ENCODE measurements at places on chromosomes 6 and 20.
A peak's percentile ranks its signal among the peaks of the same experiment; 100 is the strongest.

DNA sequence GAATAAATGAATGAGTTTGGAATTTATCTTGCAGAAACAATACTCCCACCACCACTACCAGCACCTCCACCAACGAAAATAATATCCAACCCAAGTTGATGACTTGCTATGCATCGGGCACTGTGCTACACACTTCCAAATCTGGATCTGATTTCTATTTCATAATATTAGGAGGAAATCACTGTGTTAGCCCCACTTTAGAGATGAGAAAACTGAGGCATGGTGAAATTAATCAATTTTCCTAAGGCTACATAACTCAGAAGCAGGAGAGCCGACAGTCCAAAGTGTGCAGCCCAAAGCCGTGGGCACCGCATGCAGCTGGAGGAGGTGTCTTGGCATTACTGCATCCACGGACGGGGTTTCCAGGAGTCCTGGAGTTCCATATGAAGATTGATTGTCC is 17.6 kb downstream of the TCF15 start:
- DNase-seq = no peak

- no peak for DNase-seq
Measured at GRCh38 chr20:10250902-10251301, 32.3 kb downstream of the SNAP25 start.

GRCh38 chr6:113779656-113780055 is 77.5 kb upstream of the MARCKS start:
- DNase-seq = no peak

GRCh38 chr6:22642254-22642653 is 72.9 kb downstream of the HDGFL1 start:
- DNase-seq = no peak

GRCh38 chr6:134343066-134343465 is 25.2 kb upstream of the SGK1 start:
- no peak for DNase-seq

GRCh38 chr20:4234128-4234527 is 218.8 kb upstream of the RNF24 start:
- no peak for DNase-seq

GRCh38 chr20:45813006-45813340 is 529 bp downstream of the UBE2C start:
- no peak for DNase-seq

- DNase-seq = no peak
Measured at GRCh38 chr6:135962731-135963130, 111.2 kb downstream of the PDE7B start.

GRCh38 chr6:46983007-46983411 is 59.1 kb downstream of the ADGRF1 start:
- no peak for DNase-seq

- no peak for DNase-seq
Measured at GRCh38 chr6:163545370-163545769, 130.9 kb downstream of the QKI start.

DNA sequence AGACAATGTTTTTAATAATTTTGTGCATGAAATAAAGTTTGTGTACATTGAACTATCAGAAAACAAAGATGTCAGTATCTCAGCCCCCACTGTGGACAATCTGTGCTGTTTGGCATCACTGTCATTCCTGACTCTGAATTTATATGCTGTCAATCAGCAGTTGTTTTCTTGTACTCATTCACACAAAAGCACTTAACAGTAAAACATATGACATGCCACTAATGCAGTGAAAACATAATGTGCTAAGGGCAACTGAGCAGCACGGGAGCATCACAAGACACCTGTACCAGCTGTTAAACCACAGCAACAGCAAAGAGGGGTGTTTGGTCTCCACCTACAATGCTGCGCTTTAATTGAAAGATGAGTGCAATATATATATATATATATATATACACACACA is 647.8 kb upstream of the SLC35B3 start:
- DNase-seq = no peak

DNA sequence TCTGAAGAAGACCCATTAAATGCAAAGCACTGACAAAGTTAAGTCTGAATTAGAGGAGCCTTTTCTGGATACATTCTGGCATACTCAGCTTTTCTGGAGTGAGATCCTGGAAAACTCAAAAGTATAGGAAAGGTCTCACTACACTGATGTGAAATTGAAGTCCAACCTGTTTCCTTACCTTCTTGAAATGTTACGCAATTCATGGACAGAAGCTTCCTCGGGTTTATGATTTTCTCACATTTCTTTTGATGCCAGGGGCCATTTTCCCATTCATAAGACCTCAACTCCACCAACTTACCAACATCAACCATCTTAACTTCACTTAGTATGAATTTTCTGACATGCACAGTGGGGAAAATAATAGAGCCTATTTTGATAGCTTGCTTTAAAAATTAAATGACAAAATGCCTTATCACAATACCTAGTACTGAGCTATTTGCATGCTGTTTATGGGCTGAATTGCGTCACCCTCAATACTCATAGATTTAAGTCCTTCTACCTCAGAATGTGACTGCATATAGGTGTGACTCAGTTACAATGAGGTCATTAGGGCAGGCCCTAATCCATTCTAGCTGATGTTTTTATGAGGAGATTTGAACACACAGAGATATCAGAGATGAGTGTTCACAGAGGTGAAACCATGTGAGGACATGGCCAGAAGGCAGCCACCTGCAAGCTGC is 73.4 kb upstream of the RAB32 start:
- no peak for DNase-seq

- no peak for DNase-seq
Measured at GRCh38 chr20:32885185-32885584, 26.5 kb downstream of the EFCAB8 start.

DNA sequence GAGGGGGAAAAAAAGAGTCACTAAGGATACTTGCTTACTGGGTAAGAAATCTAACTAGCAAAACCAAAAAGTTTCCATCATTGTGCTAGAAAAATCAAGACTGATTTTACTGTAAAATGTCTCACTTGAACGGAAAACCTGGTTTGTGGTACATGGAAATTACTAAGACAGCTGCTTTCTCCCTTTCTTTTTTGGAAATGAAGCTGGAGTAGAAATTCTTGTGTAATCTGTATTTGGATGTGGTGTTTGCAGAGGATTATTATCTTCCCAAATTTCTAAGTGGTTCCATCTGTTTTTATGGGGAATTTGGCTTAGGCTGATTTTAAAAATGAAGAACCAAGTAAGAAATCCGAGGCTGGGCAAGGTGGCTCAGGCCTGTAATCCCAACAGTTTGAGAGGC is 20.4 kb downstream of the EPB41L2 start:
- no peak for DNase-seq

DNA sequence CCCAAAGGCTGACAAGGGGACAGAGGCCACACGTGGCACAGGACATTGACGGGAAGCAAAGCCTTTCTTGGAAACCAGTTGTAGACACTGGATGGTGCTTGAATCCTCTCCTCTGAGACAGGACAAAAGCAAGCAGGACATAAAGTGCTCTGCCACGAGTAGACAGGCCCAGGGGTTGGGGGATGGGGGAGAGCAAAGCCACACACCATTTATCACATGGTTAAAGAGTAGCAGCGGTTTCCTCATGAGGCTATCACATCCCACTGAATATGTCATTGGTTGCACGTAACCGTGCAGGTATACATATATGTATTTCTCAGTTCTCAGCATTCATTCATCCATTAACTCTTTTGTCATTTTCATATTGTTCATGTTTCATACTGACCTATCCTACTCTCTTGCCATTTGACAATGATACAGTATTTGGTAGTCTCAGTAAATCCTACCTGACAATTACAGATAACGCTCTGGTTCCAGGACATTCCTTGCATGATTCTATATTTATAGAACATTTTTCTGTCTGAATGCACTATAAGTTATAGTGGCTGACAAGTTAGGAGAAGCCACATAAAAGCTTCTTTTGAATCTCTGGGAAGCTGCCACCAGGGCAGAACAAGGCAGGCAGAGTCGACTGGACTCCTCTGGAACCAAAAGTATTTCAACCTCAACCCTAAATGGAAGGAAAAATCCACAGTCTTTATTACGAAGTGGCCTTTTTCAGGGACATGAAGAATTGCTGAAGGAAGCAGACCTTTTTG is 23.5 kb downstream of the METTL24 start:
- no peak for DNase-seq

DNA sequence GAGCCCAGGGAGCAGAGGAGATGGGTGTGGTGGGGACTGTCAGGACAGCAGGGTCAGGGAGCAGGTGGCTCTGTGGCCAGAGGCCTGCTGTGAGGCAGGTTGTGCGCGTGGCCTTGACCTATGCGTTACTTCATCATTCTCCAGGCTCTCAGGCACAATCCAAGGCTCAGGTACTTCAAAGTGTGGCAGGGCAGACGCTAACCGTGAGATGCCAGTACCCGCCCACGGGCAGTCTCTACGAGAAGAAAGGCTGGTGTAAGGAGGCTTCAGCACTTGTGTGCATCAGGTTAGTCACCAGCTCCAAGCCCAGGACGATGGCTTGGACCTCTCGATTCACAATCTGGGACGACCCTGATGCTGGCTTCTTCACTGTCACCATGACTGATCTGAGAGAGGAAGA is 535 bp downstream of the NCR2 start:
- no peak for DNase-seq

- no peak for DNase-seq
Measured at GRCh38 chr6:43107344-43108062, 31.4 kb downstream of the PTK7 start.

GRCh38 chr20:2387180-2387577 is 6.5 kb downstream of the TGM6 start:
- peak; percentile 40 for DNase-seq

DNA sequence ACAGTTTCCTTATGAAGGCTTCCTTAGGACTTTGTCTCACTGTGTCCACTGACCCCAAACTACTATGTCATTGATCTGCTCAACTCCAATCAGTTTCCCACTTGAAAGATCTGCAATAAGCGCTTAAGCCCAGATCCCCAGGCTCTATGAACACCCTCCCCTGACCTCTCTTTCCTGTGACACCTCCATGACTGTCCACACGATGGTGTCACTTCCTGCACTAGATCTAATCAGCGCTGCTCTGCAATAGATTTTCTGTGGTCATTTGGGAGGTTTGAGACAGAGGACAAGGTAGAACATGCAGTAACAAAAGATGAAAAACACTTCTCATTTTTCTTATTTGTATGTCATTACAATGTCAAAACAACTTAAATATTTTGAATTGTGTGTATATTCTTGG is 304.6 kb upstream of the AGPAT4 start:
- no peak for DNase-seq

GRCh38 chr6:32882879-32883250 is 28.9 kb downstream of the PSMB9 start:
- DNase-seq = no peak

- DNase-seq = no peak
Measured at GRCh38 chr6:112639391-112639831, 292.3 kb downstream of the RFPL4B start.

DNA sequence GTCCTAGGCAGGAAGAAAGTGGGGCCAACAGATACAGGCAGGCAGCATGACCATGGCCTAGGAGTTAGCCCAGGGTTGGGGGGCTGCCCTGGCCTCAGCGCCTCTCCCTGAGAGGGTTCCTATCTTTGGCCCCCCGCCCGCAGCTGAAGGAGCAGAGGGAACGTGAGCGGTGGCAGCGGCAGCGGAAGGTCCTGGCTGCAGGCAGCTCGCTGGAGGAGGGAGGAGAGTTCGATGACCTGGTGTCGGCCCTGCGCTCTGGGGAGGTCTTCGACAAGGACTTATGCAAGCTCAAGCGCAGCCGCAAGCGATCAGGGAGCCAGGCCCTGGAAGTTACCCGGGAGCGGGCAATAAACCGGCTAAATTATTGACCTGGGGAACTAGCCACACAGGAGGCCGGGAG is 32.6 kb downstream of the MOCS1 start:
- no peak for DNase-seq

GRCh38 chr6:90217506-90218127 is 79.0 kb downstream of the BACH2 start:
- no peak for DNase-seq

DNA sequence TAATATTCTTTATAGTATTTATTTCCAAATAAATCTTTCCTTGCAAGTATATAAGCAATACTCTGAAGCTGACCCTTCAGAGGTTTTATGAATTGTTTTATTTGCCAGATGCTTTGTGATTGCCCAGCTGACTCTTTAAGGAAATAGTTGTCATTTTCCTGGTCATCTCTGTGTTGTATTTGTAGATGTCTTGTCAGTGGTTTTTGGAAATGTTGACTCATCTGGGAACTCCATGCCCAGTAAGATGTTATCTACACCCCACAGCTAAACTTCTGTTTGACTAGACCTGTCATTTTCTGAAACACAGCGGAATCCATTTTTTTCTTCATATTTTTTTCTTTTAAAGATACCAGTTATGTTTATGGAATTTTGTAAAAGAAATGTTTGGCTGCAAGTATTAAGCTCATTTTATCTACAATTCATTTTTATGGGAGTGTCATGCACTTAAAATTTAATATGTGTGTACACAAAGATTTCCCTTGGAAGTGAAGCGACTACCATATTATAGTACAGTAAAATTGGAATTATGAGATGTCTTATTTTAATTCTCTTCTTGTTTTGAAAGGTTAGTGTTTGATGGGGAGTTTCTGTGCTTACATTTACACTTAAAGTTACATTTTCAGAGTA is 491.0 kb downstream of the NKAIN2 start:
- DNase-seq = no peak

GRCh38 chr6:139650941-139651340 is 276.5 kb upstream of the CITED2 start:
- no peak for DNase-seq

GRCh38 chr6:16902502-16902901 is 141.2 kb upstream of the ATXN1 start:
- no peak for DNase-seq

DNA sequence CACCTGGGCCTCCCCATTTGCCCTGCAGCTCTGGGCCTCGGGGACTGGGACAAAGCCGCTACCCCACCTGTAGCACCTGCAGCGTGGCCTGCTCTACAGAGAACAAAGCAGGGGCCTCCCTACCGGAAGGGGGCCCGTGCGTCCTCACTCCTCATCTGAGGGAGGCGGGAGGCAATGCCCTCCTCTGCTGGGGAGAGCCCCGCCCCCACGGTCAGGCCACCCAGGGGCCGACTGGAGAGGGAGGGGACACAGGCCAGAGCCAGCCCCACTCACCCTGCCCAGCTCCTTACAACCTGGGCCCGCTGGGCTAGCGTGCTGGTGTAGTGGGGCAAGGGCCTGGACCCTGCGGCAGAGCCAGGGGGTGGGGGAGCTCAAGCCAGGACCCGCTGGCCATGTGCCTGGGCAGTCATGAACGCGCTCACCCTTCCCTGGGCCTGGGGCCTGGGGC is 8.0 kb downstream of the LAMA5 start:
- no peak for DNase-seq

DNA sequence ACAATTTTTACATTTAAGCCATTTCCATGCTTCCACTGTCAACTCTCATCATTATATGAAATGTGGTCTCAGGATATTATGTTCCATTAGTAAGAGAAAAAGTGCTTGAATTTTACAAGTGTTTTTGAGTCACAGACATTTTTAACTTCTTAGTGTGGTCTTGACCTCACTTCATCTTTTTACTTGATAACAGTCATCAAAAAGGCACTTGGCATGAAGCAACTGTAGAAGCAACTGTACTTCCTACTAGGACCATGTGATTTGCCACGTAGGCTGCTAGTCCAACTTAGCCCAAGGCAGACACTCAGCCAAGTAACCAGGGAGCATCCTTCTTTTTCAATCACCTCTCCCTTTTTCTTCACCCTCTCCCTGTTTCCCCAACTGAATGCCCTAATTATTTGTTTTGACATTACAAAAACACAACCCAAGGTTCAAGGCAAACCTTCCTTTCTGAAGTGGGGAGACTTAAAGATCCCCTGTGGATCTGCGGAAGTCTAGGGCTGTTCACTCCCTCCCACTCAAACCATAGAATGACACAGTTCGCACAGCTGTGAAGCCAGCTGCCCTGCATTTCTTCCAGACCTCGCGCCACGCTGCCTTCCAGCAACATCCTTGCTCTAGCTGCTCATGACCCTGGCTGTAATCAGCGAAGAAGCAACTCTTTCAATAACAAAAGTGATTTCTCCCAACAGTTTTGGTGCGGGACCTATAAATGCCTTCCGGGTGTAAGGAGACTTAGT is 45.0 kb downstream of the PHACTR1 start:
- no peak for DNase-seq
